ENCODE measurements at places on chromosomes 1 and 21. TPM values are rescaled to one million over a fixed set of nuclear protein-coding genes. Genes with fewer than 3 reads are reported as not detected.

The TMOD4 gene
- total RNA-seq = 1.0 TPM

The RPTN gene
- not detected for total RNA-seq

The CHIA gene
- not detected for total RNA-seq

The TFF2 gene
- not detected for total RNA-seq

The SH3BGR gene
- total RNA-seq = 1.0 TPM

The SH2D1B gene
- total RNA-seq = 1.0 TPM

The SEC16B gene
- not detected for total RNA-seq

The WASF2 gene
- 128 TPM for total RNA-seq
